Ascending aorta (tissue), 2 donors: ENCODE measurements at places on chromosomes 1 and 21.

- no peaks in the 10 kb centered on the region for H3K4me1 ChIP-seq
- no peaks in the 10 kb centered on the region for H3K27me3 ChIP-seq
- no peak overlapping the region for H3K4me3 ChIP-seq
- no peak overlapping the region for H3K27ac ChIP-seq
- no peak for DNase-seq
Observed at GRCh38 chr1:207970329-207971233, 59.7 kb upstream of the CD34 start.

DNA sequence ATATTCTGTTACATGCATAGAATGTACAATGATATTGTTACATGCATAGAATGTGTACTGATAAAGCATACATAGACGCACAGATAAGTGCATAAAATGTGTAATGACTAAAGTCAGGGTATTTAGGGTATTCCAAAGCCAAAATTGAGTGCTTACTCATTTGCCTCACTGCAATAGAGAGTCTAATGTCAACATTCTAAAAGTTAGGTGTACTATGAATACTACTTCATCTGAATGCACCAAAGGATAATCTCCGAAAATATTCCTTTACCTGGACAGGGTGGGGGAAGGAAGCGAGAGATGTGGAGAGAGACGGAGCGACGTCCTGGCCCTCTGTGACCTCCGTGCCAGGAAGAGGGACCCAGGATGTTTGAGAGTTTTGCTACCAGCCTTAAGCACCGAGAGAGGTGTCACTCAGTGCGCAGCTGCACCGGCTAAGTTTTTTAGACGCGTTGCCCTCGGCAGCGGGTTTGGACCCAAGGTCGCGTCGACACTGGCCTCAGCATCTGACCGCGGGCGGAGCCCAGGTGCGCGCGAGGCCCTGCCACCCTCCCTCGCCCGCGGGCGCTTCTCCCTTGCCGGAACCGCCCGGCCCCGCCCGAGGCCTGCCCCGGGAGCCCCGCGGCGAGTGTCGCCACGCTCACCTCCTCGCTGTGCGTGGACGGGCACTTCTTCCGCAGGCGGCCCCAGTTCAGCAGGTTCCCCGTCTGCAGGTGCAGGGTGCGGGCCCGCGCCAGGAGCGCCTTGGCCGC lies 660 bp downstream of the GCLM start:
- H3K4me3 ChIP-seq = peak overlapping the region; percentile 92
- H3K27ac ChIP-seq = peak overlapping the region; percentile 89
- peaks cover 7% of the 10 kb centered on the region for H3K4me1 ChIP-seq
- no peak for DNase-seq
- no peaks in the 10 kb centered on the region for H3K27me3 ChIP-seq

DNA sequence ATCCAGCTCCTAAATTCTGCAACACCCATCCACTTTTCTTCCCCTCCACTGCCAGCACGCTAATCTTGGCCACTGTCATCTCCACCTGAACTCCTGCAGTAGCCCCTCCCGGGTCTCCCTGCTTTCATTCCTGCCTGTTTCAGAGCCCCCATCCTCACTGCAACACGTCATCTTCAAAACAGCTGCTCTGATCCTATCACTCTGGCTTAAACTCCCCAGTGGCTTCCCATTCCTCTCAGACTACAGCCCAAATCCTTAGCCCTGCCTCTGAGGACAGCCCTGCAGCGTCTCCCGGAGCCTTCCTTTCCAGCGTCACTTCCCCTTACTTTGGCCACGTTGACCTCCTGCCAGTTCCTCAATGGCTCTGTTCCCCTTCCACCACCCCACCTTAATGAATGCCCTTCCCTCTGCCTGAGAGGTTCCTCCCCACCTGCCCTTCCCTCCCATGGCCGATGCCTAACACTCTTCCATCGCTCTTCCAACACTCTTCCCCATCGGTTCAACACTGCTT lies 22.9 kb upstream of the IFNAR2 start:
- H3K27ac ChIP-seq = no peak overlapping the region
- peaks cover 2% of the 10 kb centered on the region for H3K4me1 ChIP-seq
- H3K4me3 ChIP-seq = no peak overlapping the region
- DNase-seq = no peak
- no peaks in the 10 kb centered on the region for H3K36me3 ChIP-seq
- H3K27me3 ChIP-seq = no peaks in the 10 kb centered on the region

DNA sequence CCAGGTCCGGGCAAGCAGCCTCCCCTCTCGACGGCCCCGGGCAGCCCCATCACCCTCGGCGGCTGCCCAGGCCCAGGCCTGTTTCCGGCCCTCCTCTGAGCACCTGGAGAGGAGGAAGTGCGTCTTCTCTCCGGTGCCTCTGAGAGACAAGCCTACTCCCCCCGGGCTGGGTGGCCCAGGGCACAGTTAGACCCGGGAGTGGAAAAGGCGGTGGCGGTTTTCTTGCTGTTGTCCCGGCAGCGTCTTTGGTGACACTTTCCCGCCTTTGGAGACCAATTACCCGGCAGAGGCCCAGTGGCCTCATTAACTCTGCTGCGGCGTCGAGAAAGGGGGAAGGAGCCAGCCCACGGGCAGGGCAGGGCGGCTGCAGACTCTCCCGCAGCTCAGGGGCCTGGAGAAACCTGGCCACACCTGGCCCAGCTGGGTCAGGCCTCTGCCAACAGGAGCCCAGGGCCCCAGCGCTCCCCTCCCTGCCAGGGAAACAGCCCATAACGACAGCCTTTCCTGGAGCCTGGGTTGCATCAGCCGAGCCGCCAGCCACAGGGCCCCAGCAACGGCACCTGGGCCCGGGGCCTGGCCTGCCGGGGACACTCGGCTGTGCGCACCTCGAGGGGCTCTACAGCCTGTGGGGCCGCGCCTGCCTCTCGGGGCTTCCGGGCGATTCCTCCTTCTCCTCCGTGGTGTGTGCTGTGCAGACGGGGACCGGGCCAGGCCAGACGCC lies 28.4 kb upstream of the C1orf159 start:
- no peaks in the 10 kb centered on the region for H3K27me3 ChIP-seq
- no peak for DNase-seq
- H3K36me3 ChIP-seq = no peaks in the 10 kb centered on the region
- no peak overlapping the region for H3K4me3 ChIP-seq
- H3K4me1 ChIP-seq = no peaks in the 10 kb centered on the region

DNA sequence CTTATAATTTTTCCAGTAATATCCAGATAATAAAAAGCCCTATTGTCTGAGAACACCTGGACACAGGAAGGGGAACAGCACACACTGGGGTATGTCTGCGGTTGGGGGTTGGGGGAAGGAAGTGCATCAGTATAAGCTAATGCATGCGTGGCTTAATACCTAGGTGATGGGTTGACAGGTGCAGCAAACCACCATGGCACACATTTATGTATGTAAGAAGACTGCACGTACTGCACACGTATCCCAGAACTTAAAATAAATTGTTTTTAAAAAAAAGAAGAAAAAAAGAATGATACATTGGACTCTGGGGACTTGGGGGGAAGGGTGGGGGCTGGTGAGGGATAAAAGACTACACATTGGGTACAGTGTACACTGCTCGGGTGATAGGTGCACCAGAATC lies 144.9 kb upstream of the C1orf174 start:
- H3K4me1 ChIP-seq = no peaks in the 10 kb centered on the region
- H3K27me3 ChIP-seq = no peaks in the 10 kb centered on the region

- no peaks in the 10 kb centered on the region for H3K36me3 ChIP-seq
- H3K27ac ChIP-seq = no peak overlapping the region
- H3K4me1 ChIP-seq = no peaks in the 10 kb centered on the region
- no peak overlapping the region for H3K4me3 ChIP-seq
- no peaks in the 10 kb centered on the region for H3K27me3 ChIP-seq
Observed at GRCh38 chr1:85146972-85147359, 53.9 kb downstream of the SYDE2 start.

DNA sequence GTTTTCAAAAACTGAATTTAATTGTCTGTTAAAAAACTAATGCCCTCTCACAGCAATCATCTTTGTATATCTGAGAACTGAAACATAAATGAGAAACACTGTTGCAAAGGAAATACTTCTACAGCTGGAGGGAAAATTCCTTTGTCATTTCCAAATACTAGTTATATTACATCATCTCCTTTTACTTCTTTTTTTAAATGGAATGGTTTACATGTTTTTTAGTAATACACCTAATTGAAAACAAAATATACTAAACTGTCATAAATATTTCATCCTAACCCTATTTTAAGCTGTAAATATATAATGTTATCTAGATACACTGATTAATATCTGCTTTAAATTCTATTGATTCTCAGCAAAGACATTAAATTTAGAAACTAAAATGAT lies 19.1 kb downstream of the CDC42BPA start:
- H3K4me3 ChIP-seq = peak overlapping the region; percentile 48
- H3K4me1 ChIP-seq = no peaks in the 10 kb centered on the region
- DNase-seq = no peak
- H3K36me3 ChIP-seq = no peaks in the 10 kb centered on the region
- peak overlapping the region; percentile 66 for H3K27ac ChIP-seq
- H3K27me3 ChIP-seq = no peaks in the 10 kb centered on the region

- H3K36me3 ChIP-seq = peaks cover 19% of the 10 kb centered on the region
- no peaks in the 10 kb centered on the region for H3K27me3 ChIP-seq
- H3K27ac ChIP-seq = no peak overlapping the region
- DNase-seq = no peak
- no peaks in the 10 kb centered on the region for H3K4me1 ChIP-seq
Observed at GRCh38 chr21:39218082-39218409, 34.8 kb upstream of the PSMG1 start.

- H3K27ac ChIP-seq = no peak overlapping the region
- H3K27me3 ChIP-seq = no peaks in the 10 kb centered on the region
- no peak overlapping the region for H3K4me3 ChIP-seq
- no peaks in the 10 kb centered on the region for H3K4me1 ChIP-seq
Observed at GRCh38 chr1:38074302-38074677, 27.7 kb upstream of the POU3F1 start.

GRCh38 chr1:24142546-24143534 lies at the start of gene IL22RA1:
TSS of gene IL22RA1 (minus strand) at chr1:24143140. CDS start at chr1:24143082, 58 bp downstream.
- no peaks in the 10 kb centered on the region for H3K4me1 ChIP-seq
- no peaks in the 10 kb centered on the region for H3K36me3 ChIP-seq
- no peak within 1 kb of the TSS for H3K27ac ChIP-seq
- no peaks in the 10 kb centered on the region for H3K27me3 ChIP-seq
- H3K4me3 ChIP-seq = peak within 1 kb of the TSS; percentile 54

DNA sequence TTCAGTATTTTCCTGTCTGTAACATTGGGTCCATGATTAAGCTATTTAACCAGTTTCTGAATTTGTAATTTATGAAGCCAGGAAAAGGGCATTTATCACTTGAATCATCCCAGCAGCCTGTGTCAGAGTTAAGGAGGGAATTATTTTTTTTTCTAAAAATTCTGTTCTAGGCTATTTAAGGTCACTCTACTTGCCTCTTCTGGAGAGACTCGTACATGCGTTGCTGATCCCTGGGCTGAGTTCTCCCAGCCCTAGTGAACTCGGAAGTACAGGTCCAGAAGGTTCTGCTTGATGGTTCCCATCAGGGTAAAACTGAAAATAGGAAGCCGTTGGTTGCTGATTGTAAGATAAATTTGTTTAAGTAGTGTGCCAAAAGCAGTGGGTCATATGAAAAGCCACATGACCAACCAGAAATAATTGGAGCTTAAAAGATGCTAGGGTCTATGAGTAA lies 90.7 kb downstream of the GPR88 start:
- no peak overlapping the region for H3K4me3 ChIP-seq
- peak overlapping the region; percentile 27 for H3K27ac ChIP-seq
- no peaks in the 10 kb centered on the region for H3K27me3 ChIP-seq
- peaks cover 8% of the 10 kb centered on the region for H3K4me1 ChIP-seq
- H3K36me3 ChIP-seq = no peaks in the 10 kb centered on the region
- DNase-seq = no peak
